AG08395 (cell line): ENCODE measurements at places on chromosomes 1 and 21.
A peak's percentile ranks its signal among the peaks of the same experiment; 100 is the strongest.

DNA sequence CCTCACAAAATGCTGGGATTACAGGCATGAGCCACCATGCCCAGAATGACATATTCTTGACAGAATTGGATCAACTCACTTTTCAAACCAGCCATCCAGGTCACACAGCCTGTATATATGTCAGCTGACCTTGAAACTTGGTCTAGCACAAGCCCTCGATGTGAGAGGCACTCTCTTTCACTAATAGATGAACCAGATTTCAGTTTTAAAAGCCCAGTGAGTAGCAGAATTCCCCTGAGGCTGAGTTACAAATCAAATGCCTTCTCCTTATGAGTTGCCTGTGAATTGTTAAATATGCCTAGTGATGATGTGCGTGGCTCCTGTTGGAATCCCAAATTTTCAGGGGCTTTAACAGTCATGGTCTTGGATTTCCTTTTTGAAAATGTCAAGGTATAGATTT is 88.7 kb downstream of the CD247 start:
- DNase-seq, result no peak

DNA sequence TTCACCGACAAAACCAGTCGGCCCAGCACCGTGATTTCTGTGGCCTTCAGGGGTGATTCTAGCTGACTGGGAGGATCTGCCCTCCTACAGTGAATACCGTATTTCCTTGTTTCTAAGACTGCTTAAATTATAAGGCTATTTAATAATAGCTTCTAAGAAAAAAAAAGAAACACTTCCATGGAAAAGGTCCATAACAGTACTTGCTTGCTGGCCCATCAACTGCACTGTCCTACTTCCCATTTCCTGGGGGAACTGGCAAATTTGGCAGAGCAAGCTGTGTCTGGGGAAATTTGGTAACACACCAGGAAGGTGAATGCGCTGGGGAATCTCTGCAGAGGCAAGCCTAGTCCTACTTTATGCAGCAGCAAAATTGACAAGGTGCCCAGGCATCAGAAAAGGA is 214.0 kb downstream of the ZNF326 start:
- no peak for DNase-seq

DNA sequence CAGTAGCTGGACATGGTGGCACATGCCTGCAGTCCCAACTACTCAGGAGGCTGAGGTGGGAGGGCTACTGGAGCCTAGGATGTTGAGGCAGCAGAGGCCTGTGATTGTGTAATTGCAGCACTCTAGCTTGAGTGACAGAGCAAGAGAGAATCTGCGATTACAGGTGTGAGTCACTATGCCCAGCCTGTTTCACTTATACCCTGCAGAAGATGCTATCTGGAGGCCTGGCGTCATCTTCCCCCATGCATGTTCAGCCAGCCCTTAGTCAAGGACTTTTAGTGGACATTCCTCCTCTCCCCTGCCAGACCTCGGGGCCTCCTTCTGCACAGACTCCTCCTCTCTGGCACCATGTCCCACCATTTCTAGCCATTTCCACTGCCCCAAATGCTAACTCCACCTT is 36.3 kb upstream of the RCC2 start:
- DNase-seq, result peak; percentile 32

- peak; percentile 67 for DNase-seq
Observed at GRCh38 chr1:78274814-78275213, 216.0 kb upstream of the PTGFR start.

DNA sequence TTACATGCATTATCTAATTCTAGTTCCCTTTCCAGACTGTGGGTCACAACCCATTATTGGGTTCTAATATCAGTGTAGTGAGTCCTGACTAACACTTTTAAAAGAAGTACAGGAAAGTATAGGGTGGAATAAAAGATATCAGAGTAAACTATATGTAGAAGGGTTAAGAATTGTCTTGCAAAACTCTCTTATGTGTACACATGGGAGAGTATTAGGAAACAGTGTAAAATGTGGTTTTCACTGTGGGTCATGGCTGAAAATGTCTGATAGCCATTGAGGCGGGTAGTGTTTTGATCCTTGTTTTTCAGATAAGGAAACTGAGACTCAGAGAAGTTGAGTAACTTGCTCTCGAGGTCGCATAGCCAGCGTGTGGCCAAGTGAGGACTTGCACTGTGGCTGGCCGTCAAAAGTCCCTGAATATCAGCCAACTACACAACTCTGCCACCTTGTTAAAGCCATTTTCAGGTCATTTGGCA is 18.5 kb upstream of the MTARC1 start:
- DNase-seq, result no peak

DNA sequence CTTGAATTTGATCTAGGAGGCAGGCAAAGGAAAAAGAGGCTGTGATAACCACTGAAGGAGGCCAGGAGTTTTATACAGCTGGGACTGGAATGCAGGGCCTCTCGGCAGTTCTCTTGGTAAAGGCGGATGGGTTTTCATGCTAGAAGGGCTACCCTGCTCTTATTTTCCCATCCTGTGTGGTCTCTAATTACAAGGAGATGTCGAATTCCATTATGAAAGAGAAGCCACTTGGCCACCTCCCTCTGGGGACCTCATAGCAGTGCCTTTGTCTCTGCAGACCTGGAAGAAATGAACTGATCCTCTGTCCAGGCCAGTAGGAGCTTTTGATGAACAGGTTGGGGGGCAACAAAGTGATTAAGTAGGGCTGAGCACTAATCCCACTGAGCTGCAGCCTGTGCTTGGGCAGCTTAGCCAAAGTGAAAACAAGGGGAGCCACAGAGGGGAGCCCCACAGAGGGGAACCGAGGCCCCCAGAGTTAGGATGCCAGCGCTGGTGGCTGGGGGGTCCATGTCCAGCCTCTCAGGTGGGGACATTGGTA is 42.2 kb upstream of the BCAR3 start:
- DNase-seq, result no peak

DNA sequence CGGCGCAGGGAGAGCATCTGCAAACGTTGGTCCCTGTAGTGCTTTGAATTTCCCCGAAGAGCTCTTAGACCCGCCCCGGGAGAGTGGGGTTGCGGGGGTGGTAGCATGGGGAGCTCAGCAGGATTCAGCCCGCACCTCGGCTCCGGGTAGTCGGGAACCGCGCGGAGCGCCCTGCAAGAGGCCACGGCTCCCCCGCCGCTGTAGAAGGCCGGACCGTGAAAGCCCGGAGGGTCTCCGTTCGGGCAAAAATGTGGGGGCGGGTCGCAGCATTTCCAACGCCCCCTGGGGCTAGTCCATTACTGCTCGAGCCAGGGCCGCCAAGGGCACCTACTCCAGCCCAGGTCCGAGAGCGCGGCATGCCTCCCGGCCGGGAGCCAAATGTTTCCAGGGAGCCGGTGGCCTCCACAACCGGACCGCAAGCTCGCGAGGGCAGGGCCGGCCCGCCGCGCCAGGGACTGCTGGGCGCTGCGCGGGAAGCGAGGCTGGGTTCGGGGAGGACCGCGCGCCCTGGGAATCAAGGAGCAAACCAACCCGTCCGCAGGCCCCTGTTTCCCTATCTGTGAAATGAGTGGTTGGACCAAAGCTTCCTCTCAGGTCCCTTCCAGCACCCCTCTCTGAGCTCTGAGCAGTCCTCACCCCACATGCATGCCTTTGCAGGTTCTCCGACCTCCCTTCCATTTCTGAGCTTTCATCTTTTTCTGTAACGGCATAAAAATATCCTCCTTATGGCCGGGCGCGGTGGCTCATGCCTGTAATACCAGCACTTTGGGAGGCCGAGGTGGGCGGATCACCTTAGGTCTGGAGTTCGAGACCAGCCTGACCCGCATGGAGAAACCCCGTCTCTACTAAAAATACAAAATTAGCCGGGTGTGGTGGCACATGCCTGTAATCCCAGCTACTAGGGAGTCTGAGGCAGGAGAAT is 775 bp upstream of the TMEM63A start:
- DNase-seq, result peak; percentile 69

- DNase-seq, result peak; percentile 46
Observed at GRCh38 chr1:31734582-31735107, 29.5 kb downstream of the ADGRB2 start.

GRCh38 chr1:235329139-235329902 is 951 bp downstream of the GGPS1 start:
- no peak for DNase-seq

DNA sequence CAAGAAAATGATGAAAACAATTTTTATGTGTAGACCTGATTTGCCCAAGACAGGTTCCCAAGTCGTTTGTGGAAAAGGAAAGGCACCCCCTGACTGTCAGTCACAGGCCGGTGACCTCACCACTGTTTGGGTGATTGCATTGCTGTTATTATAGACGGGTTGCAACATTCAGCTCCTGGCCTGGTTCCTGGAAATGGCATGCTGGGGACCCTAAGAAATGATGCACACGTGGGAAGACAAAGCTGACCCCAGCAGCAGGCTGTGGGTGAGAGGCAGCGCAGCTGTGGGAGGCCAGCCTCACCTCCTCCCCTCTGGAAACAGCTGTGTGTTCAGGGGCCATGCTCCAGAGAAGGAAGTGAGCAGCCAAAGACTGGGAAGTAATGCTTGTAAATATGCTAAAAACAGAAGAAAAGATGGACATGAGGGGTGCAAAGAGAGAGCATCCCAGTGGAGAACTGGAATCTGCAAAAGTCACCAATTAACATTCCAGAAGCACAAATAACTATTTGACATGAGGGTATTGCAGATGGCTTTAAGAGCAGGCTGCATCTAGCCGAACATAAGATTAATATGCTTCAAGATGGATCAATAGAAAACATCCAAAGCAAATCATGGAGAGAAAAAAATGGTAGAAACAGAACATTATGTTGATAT is 23.4 kb upstream of the ABCG1 start:
- DNase-seq, result no peak

DNA sequence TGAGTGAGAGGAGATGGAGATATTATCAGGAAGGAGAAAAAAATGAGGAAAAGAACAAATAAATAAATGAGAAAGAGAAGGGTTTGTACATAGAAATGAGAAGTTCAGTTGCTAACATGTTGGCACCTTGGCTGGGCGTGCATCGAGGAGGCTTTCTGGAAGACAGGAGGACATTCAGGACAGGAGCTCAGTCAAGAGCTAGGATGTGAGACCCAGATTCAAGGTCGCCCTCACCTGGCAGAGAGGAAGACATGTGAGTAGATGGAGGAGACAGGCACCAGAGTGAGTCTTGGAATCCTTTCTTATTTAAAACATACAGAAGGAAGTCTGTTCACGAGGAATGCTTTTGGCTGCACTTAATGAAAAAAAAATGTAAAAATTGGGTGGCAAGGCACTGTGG is 640.9 kb downstream of the NPHP4 start:
- no peak for DNase-seq

DNA sequence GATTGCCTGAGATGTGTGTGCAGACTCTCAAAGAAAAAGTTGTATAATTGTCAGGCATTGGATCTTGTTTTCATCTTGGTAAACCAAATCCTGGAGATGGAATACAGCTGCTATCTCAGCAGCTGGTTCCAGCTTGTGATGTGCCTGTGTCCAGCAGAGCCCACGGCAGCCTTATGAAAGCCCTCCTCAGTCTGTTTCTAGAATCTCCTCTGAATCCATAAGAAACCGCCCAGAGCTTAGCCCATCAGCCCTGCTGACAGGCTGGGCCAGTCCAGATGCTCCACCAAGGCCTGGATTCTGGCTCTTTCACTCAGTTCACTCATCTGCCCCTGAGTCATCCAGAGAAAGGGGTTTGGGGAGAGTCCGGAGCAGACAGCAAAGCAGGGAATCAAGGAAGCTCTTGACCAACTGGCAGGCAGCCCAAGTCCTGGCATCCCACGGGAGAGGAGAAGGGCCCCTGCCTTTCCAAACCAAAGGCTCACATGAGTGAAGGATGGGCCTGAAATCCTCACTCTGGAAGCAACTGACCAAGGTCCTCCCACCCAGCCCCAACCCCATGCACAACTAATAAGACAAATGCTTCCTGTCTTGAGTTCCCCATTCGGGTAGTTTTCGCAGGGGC is 45.7 kb downstream of the NAV1 start:
- peak; percentile 74 for DNase-seq

DNA sequence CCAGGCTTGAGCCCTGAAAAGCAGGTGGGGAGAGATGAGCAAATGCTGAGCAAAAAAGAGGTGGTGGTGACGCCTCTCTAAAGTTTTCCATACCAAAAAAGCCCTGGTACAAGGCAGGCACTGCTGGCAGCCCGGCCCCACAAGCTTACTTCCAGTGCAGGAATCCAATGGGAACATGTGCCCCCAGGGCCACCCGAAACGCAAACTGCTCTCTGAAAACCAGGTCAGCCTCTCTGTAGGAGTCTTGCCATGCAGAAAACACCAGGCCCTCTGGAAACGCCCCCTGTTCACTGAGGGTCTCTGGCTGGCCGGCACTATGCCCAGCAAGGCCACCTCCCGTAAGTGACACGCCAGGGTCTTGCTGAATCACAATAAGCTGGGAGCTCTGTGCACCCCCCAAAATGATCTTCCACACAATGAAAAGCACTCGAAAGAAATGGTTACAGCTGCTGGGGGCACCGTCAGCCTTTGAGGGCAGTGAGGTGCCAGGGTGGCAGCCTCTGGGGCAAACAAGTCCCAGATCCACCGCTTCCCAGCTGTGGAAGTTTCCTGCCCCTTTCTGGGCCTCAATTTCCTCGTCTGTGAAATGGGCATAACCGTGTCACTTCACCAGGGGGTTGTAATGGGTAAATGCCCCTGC is 170.5 kb downstream of the TOMM20 start:
- no peak for DNase-seq

DNA sequence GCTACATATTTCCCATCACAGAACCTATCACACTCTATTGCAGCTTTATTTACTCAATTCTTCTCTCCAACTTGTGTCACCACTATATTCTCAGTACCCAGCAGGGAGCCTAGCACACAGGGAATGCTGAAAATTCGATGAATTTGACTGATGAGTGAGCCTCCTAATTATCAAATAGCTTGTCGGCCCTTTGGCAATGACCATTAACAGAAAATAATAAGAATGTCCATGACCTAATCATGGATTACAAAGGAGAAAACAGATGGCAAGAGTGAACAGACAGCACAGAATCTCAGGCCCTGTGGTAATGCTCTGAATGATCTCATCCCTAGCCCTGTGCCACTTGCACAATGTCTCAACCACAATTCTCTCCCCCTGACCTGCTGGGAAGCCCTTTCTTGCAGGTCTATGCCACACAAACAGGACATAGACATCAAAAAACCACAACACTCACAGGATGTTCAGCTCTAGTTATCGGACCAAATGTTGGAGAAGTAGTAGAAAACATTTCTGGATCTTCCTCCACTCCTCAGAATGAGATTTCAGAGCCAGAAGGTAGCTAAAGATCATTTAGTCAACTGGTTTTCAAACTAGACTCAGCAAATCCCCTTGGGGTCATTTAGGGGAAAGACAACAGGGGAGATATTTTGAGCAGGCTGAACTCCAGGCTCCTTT is 68.4 kb downstream of the LUZP1 start:
- DNase-seq, result peak; percentile 89
